Inflammatory macrophage treated with lipopolysaccharide for 4 hours (primary cell): ENCODE measurements at places on chromosomes 6 and 20.

DNA sequence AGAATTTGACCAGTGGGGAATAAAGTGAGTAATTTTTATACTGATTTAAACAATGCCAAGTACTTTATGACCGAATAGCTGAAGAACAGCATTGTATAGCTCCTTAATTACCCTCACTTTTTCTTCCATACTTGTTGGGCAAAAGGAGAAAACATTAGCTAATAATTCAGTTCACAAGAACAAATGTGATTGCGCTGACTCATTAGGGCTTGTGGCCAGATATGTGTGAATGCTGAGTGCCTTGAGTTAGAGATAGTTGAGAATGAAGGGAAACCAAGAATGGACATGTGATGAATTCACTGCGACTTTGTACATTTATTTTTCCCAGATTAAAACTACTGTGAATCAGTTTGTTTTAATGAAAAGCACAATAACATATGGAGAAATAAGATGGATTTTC, 669.4 kb downstream of the TFAP2A start:
- no peak for DNase-seq

DNA sequence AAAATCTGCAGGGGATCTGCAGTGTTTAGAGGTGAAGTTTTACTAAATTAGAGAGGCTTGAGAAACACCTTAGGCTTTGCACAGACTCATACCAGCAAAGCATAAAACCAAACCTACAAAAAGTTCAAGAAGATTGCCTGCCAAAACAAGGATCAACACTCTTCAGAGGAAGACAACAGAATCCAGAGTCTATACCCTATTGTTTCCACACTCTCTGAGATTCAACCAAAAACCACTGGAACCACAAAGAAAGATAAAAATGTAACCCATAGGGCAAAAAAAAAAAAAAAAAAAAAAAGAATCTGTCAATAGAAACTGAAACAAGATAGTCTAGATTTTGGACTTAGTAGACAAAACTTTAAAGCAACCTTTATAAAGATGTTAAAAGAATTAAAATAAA, 102.7 kb downstream of the ANKRD60 start:
- no peak for DNase-seq

DNA sequence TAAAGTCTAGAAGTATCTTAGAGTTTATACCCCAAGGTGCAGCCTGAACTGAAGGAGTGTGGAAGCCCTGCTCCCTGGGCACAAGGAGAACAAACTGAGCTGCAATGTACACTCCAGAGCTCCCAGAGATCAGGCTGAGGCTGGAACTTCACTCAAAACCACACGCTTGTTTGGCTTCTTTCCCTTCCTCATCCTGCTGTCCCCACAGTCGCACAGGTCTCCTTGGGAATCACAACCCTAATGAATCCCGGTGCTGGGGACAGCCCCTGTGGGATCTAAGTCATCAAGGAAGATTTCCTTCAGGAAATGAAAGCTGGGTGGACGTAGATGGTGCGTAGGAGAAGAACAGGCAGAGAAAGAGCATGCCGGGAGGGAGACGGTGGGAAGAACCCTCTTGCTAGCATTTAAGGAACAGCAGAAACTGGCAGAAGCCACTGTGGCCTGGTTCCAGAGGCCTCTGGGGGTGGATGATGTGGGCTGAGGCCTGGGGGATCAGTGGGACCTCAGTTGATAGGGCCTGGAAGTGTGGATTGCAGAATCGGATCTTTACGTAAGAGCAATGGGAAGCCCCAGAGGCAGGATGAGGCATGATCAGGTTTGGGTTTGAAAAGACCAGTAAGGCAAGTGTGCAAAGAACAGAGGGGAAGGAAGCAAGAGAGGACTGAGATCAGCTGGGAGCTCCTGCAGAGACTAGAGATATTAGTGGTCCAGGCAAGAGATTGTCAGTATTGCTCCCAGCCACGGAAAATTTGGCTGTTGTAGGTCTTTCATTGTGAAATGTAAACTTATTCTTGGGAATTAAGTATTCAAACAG, 21.4 kb downstream of the CYP24A1 start:
- peak; percentile 25 for DNase-seq

- peak; percentile 63 for DNase-seq
Observed at GRCh38 chr6:79196912-79197311, 37.6 kb downstream of the HMGN3 start.

GRCh38 chr6:88919032-88919431, 44.4 kb downstream of the RNGTT start:
- DNase-seq: no peak

DNA sequence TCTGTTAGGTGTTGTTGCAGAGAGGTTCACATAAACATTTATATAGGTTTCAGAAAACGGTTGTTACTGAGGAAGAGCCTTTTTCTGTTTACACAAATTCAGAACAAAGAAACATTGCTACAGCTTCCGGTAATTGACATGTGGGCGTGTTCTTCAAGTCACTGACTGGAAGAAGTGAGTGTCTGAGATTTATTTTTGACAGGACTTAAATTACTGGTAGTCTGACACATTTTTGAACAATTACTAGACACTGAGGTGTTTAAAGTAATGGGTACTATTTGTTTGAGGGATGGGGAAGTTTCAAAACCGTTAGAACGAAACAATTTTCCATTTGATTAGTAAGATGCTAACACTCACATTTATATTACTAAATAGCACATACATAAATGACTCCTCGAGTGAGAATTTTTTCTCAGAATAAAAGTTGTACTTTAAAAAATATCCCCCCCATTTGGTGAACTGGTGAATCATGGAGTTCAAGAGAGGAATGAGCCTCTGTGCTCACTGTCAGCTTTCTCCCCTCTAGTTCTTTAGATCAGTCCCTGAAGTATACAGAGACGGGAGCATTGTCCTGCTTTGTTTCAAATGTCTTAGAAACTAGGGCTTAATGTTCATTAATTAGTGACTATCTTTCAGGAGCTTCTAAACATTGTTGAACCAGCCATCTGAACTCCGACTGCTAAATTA, 98.7 kb downstream of the TSHZ2 start:
- no peak for DNase-seq

DNA sequence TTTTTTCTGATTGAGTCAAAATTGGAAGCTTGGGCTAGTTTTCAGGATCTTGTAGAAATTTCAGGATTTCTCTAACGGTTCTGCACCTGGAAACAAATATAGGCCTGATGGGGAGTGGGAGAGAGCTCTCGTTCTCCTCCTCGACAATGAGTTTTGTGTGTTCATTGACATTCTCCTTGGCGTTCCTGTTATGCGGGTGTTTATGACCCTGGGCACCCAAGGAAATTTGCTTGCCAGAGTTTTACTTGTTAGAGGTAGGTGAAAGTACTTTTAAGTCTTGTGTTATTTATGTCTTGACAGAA, 2.2 kb downstream of the ASXL1 start:
- DNase-seq: no peak

DNA sequence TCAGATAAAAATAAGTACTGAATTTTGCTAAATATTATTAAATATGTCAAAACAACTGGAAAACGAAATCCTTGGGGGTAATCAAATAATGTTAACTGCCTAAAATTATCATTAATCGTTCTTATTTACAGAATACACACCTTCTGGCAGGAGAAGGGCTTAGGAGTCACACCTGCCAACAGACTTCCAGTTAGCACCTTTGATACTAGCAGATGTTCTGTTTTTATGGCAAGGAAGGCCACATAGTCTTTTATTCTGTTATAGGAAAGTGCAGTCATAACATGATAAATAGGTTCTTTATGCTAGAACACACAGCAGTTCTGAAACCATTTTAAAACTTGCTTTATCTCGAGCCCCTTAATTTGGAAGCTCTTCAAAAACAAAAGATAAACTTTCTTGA, 464.1 kb downstream of the UTRN start:
- DNase-seq: no peak

DNA sequence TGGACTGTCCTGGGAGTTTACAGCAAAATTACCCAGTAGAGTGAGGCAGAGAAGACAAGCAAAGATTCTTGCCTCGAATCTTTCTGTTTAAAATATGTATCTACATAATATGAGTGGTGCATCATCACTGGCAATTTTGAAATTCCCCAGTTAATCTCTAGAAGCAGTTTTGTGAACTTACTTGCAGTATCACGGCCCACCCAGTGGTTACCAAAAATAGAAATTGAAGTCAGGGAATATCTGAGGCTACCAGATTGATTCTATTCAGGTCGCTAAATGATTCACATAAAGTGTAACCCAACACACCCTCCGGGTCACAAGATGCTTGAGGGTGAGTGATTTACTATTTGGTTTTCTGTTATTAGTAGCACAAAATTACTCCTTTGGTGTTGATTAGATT, 111.9 kb downstream of the PPP1R14C start:
- no peak for DNase-seq

DNA sequence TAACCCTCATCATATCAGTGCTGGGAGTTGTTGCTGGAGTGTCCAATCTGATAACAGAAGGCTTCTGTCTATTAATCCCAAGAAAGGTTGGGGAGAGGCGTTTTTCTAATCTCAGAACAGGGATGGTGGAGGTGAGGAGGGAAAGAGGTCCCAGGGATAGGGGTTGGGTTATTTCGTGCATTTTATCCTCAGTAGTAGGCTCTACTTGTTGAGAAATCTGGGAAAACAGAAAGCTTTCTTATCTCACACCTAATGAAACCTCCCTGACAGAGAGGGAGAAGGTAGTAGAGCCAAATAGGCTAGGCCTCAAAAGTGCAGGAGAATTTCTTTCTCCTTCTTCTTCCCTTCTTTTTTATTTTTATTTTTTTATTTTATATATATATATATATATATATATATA, 281.8 kb upstream of the MAP3K7 start:
- DNase-seq: no peak

DNA sequence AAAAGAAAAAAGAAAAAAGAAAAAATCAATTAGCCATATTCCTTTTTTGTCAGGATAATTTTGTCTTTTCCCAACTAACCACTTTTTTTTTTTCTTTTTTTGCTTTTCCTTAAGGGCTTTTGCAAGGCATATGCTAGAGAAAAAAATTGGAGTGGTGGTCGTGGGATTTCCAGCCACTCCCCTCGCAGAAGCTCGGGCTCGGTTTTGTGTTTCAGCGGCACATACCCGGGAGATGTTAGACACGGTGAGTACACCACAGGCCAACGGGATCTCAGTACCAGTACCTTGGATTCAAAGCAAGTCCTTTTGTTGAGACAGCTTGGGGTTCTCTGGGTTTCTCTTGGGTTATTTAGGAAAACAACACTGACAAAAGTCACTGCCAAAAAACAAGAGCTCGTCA, 61.2 kb upstream of the ISM1 start:
- no peak for DNase-seq

GRCh38 chr6:21826023-21826422, 232.5 kb downstream of the SOX4 start:
- DNase-seq: no peak

DNA sequence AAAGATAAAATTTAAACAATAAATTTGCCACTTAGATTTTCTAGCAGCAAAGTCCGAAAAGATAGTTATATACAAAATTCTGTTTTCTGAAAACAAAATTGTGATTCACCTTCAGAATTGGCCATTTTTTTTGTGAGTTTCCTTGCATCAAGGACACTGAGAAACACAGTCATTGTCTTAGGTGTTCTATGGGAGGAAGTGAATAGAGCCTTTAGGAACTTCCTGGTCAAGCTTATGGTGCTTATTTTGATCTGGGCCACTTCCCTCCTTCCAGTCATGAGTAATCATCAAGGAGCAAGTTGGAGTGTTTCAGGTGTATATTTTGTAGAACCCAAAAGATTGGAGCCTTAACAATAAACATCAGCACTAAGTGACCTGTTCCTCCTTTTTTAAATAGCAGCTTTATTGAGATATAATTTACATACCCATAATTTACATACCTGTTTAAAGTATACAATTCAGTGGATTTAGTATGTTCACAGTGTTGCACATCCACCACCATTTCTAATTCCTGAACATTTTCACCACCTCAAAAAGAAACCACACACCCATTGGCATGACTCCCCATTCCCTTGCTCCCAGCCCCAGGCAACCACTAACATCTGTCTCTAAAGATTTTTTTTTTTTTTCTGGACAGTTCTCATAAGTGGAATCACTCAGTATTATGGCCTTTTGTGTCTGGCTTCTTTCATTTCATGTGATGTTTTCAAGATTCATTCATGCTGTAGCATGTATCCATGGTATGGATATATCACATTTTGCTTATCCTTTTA, 17.6 kb downstream of the TMEM74B start:
- DNase-seq: no peak

DNA sequence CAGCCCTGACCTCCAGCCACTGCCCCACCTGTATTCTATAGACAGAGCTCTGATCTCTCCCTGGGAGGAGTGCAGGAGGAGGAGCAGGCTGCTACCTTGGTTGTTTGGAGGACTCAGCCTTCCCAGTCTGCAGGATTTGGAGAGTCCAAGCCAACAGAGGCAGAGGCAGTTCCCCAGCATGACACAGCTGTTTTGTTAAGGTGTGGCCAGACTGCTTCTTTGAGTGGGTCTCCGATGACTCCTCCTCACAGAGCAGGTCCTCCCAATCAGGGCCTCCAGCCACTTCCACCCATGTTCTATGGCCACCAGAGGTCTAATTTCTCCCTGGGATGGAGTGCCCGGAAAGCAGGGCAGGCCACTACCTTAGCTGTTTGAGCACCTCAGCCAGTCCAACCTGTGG, 203.5 kb downstream of the HACE1 start:
- DNase-seq: no peak

- peak; percentile 26 for DNase-seq
Observed at GRCh38 chr20:63639093-63639975, 12.4 kb upstream of the GMEB2 start.

DNA sequence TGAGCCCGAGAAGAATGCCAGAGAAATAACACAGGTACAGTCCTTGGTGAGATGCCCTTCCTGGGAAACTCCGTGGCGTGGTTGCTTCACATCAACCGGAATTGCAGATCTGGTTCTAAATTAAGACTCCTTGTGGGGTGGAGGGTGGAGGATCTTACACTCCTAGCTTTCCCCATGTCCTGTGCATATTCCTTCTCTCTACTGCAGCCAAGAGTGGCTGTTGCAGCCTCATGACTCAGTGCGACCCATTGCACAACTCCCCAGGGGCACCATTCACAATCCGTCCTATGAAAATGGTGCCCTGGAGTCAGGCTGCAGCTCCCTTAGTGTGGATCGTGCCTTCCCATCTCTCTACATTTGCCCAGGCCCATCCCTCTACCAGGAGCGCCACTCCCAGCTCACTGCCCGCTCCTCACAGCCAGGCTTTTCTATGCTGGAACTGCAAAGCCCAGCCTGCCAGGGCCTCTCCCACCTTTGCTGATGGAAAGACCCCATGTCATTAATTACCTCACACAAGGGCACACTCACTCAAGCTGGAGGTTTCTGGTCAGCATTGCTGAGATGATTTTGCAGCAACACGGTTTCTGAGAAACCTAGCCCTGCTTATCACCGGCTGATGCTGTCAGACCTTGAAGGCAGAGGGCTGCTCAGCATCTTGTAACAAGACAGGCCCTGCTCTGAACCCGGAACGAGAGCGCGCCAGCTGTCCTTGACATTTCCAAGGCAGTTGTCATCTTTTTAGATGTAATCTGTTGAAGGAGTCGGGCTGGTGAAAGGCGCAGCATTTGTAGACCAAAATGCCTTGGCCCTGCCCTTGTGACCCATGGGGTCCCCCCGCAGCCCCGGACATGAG, 39.7 kb downstream of the SIRPA start:
- DNase-seq: peak; percentile 80

DNA sequence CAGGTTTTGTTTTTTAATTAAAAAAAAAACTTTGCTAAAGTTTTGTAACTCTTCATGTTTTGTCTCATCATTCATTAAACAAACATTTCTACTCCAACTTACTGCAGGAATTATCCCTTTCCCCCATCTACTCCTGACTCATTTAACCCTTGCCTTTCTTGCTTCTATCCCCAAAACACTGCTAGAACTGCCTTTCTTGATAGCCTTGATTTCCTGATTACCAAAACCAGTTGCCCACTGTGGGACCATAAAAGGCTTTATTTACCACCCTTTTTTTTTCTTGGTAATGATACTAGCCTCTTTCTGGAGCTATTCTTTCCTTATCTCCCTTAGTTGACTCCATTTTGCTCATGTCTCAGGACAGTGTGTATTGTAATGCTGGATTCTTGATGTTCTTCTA, 15.3 kb downstream of the AFDN start:
- DNase-seq: no peak
